ENCODE measurements at places on chromosomes 6 and 20.

- DNase-seq: no peak
These were observed 467.3 kb downstream of the ADGRB3 start for GRCh38 chr6:69102416-69102815.

DNA sequence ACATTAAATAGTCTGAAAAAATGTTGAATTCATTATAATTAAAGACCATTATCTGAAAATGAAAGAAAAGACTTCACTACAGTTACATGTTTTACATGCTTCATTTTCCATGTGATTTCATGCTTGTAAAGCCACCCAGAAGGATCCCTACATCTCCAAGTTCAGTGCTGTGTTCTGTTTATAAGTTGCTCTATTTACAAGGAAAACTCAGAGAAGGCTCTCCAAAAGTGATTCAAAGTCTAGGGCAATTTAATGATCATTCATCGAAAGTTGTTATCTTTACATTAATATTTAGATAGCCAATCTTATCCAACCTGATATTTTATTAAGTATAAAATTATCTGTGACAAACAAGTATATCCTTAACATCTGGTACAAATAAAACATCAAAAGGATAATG is 494.9 kb upstream of the RNF217 start:
- no peak for DNase-seq

DNA sequence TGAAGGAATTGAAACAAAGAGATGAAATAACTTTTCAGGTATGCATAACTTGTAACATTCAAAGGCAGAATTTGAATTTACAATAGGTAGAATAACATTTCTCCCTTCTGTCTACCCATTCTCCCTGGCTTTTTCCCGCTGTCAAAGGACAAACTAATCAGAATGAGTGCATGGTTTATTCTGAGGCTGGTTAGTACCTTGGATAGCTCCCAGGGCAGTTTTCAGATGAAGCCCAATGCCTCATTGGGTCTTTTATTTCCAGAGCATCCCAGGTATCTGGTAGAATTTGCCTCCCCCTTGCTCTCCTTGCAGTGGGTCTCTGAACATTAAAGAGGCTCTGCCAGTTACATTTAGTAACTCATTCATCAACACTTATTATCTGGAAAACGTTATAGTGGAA is 665.5 kb downstream of the BCKDHB start:
- DNase-seq: no peak

GRCh38 chr20:59071216-59071615 is 28.6 kb upstream of the PRELID3B start:
- no peak for DNase-seq
